ENCODE measurements at places on chromosomes 6 and 20.

DNA sequence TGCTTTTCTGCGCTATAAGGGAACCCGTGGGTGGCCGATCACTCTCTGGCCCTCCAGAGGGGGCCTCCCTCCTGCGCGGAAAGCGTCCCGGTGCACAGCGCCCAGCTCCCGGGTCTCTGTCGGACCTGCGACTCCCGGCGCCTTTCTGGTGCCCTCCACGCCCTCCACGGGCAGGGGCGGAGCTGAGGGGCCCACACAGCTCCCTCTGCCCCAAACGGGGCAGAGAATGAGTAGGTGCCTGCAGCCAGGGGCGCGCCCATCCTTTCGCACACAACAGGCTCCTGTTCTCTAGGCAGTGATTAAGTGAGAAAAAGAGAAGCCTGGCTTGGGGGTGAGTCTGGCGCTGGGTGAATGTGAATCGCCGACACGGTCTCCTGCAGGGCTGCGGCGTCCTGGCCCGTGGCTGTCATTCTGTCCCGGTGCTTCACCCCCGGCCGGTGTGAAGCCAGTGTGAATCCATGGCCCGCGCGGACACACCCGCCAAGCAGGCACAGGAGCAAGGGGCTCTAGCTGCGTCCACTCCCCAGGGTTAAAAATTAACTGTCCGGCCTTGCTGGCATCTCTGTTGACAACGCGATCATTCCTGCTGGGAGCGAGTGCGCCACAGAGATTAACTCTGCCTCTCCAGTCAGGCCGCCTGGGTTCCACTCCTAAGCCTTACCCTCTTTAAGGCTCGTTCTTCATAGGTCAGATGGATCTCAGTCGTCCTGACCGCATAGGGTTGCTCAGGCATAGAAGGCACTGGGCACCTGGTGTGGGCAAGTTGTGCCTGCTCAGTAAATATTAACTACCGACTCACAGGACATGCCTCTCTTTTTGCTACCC is 88.8 kb downstream of the PCSK2 start:
- DNase-seq, result no peak

DNA sequence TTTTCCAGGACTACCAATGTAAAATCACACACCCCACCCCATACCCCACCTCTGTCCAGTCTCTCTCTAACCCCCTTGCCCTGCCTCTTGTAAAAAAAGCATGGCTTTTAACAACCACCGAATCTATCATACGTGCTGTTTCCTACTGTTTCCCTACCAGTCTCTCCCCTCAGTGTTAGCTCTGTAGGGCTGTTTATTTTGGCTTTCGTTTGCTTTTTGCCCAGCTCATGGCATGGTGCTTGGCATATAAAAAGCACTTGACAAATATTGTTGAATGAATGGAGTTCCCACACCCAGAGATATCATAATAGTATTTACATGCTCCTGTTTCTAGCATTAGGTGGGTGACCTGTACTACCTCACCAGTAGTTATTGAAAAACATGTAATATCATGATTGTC is 148.2 kb downstream of the OPRM1 start:
- DNase-seq, result no peak

DNA sequence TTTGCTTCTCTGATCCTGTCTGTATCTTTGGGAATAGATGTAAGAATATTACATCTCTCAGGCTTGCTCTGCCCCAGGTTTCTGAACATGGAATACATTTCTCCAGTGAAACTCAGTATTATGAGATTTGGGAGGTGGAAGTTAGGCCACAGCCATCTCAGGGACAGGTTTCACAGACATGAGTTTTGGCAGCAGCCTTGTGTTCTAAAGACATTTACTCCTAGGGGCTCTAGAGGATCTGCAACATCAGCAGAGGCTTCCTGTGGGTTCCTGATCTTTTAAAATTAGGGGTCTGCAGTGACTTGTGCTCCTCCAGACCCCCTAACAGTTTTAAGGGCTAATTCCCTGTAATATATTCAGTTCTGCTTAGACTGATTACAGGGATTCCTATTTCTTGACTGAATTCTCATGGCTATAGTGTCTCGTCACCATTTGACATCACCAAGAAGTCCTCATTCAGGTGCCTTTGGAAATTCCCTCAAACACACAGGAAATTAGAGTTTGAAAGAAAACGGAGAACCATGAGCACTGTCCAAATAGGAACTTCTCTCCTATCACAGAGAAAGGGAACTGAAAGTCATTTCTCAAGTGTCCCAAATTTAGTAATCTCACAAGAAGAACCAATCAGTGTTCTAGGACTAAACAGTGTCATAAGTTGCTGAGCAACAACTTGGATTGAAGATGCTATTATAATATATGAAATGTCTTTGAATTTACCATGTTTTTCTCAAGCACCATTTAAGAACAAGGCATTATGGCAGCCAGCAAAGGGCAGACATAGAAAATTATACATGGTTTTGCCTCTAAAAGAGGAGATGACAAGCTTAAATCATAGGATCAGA is 2.5 kb upstream of the HLA-DRA start:
- DNase-seq, result no peak

- no peak for DNase-seq
These were observed 38.3 kb upstream of the SLC32A1 start for GRCh38 chr20:38685853-38686473.

- DNase-seq, result no peak
These were observed 78.6 kb upstream of the AKAP12 start for GRCh38 chr6:151160929-151161757.

DNA sequence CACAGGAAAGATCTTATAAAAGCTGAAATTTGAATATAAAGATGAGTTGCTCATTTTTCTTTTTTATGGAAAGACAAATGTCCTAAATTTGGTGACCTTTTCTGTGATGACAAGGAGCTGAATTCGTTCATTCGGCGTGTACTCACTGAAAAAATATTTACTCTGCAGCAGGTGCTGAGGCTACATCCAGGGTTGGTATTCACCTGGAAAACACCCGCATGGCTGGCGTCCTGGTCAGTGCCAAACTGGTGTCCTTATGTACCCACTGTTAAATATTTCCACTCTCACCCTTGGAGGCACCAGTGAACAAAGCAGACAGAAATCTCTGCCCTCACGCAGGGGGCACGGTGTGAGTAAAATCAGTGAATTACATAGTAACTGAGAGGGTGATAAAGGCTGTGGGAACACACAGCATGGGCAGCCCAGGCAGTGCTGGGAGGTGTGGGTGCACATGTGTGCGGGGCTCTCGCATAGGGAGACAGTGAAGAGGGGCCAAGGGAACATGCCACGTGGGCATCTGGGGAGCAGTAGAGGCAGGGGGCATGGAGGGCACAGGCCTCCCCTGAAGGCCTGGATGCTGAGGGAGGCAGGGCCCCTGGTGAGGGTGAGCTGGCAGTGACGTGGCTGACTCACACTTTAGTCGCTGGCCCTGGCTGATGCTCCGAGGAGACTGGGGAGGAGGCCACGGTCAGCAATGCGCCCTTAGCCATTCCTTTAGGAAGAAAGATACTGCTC is 89.7 kb downstream of the INSM1 start:
- no peak for DNase-seq

DNA sequence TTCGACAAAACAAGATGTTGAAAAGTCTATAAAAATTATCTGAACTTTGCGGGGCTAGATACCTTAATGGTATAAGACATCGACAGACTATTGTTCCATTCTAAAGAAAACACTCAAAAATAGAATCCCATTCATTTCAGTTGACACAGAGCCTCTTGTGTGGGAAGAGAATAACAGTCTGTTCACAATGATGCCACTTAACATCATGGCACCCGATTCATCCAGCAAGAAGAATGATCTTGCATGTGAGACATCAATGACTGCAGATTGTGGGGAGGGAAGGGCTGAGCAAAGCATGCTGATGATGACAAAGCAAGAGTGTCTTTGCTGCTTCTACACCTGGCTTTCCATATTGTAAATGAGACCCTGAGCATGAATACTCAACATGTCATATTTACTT is 49.7 kb upstream of the ARMH2 start:
- DNase-seq, result no peak

Measured in GM12891 (cell line).